ENCODE measurements at places on chromosomes 2 and 18.

GRCh38 chr2:124542932-124543640 lies 518.0 kb downstream of the CNTNAP5 start:
- no peak for DNase-seq

DNA sequence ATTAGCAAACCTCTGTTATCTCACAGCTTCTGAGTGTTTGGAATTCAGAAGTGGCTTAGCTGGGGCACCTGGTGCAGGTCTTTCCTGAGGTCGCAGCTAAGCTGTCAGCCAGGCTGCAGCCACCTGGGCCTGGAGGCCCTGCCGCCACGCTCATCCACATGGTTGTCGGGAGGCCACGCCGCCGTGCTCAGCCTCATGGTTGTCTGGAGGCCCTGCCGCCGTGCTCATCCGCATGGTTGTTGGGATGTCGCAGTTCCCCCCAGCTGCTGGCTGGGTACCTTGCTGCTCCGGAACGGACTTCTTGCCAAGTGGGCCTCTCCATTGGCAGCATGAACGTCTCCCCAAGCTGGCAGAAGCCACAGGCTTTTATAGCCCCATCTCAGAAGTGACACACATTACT lies 24.3 kb upstream of the MPPE1 start:
- no peak for DNase-seq

GRCh38 chr2:18750672-18751554 lies 161.5 kb upstream of the NT5C1B start:
- DNase-seq, result no peak

GRCh38 chr2:29071032-29071975 lies 3.0 kb downstream of the PCARE start:
- DNase-seq, result no peak

- DNase-seq, result no peak
Observed at GRCh38 chr18:2914185-2914880, 67.5 kb downstream of the EMILIN2 start.
